ENCODE measurements at places on chromosomes 2 and 18. TPM values are rescaled to one million over a fixed set of nuclear protein-coding genes. Genes with fewer than 3 reads are reported as not detected.
A peak's percentile ranks its signal among the peaks of the same experiment; 100 is the strongest.

GRCh38 chr2:46411245-46411641 lies 68.1 kb upstream of the TMEM247 start:
- no peak for DNase-seq
- no peaks in the 10 kb centered on the region for H3K36me3 ChIP-seq
- H3K4me3 ChIP-seq = no peak overlapping the region
- H3K27me3 ChIP-seq = no peaks in the 10 kb centered on the region

DNA sequence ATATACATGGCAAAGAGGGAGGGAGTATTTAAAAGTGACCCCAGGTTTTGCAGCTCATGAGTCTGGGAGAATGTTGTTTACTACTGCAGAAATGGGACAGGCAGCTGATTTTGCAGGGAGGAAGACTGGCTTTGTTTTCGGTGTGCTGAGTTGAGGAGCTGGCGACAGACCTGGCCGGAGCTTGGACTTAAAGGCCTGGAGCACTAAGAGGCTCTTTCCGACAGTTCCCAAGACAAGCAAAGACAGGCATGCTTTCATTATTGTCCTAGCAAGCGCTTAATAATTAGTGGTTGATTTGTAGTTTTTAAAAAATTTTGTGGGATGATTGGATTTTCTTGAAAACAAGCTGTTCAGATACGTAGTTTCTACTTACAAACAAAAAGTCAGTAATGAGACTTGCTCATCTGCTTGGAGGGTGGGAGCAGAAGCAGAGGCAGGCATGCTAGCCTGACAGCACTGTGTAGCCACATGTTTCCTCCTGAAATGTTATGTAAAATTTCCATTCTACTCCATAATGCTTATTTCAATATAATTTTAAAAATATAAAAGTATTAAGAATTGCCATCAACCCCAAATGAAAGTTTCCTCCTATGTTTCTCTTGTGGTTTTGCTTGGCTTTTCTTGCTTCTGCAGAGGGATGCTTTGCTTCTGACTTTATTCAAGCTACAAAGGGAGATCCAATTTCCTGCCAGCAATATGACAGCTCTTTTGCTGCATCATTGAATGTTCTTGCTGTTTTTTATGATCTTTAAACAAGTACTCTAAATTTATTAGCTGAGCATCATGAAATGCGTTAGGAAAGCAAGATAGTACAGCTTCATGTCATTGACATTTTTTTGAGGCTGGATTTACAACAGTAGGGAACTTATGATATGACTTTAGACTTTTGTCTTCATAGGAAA lies 75.8 kb downstream of the PHLPP1 start:
- H3K4me1 ChIP-seq = peaks cover 3% of the 10 kb centered on the region
- no peak overlapping the region for H3K4me3 ChIP-seq
- no peaks in the 10 kb centered on the region for H3K27me3 ChIP-seq

GRCh38 chr2:113212245-113213060 lies 38.7 kb downstream of the PSD4 start:
- peak; percentile 14 for DNase-seq
- H3K36me3 ChIP-seq = no peaks in the 10 kb centered on the region
- H3K4me1 ChIP-seq = peaks cover 5% of the 10 kb centered on the region
- no peak overlapping the region for H3K4me3 ChIP-seq
- H3K27me3 ChIP-seq = no peaks in the 10 kb centered on the region
- peak overlapping the region; percentile 60 for H3K27ac ChIP-seq

DNA sequence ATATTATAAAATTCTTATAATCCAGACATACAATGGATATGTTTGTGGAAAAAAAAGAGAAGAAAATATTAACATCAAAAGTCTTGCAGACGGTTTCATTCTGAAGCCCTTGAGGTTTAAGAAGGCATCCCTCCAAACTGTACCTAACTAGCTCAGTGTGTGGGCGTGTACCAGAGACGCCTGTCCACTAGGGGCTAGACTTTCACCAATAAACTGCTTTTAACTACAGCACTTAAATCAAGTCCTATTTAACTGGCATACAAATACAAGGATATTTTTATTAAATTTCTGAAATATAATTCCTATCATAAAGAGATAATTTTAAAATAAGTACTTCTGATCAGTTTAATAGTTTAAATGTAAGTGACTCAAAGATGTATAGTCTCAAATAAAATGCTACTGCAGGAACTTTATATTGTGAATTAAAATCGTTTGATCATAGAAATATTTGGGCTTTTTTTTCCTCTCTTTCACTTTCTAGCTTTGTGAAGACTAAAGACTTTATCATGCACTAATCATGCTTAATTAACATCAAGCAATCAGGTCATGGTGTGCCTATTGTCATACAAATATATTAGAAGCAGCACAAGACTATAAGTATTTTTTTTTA lies 437.7 kb downstream of the SATB2 start:
- H3K4me3 ChIP-seq = no peak overlapping the region
- no peak overlapping the region for H3K27ac ChIP-seq
- no peaks in the 10 kb centered on the region for H3K4me1 ChIP-seq
- no peaks in the 10 kb centered on the region for H3K36me3 ChIP-seq
- H3K27me3 ChIP-seq = no peaks in the 10 kb centered on the region

GRCh38 chr2:54660752-54661151 lies 62.7 kb upstream of the EML6 start:
- H3K27me3 ChIP-seq = no peaks in the 10 kb centered on the region
- peaks cover 5% of the 10 kb centered on the region for H3K36me3 ChIP-seq
- H3K27ac ChIP-seq = peak overlapping the region; percentile 2
- no peak for DNase-seq

DNA sequence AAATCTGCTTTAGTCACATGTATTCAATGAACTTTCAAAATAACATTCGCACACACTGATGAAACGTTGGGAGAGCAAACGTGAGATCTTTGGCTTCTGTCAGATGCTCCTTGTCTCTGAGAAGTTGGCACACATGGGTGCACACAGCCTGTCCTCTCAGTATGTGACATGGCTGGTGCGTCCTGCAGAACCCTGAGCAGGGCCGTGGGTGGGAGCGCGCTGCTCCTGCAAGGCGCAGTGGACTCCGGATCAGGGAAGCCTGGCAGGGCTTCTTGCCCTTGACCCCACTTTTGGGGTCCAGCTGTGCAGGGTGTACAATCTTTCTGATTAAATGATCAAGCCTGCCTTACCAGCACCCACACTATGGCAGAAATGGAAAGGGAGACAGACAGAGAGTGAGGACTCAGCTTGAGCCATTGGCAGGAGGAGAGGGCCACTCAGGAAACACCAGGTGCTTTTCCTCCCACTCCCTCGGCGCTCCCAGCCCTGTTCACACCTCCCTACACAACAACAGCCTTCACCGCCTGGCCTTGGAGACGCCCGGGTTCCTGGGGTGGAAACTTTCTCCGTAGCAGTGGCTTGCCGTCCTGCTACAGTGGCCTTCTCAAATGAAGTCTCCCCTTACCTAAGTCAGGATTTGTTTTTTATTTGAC lies 108.4 kb upstream of the SNTG2 start:
- no peak overlapping the region for H3K27ac ChIP-seq
- H3K36me3 ChIP-seq = no peaks in the 10 kb centered on the region
- no peak overlapping the region for H3K4me3 ChIP-seq
- H3K4me1 ChIP-seq = no peaks in the 10 kb centered on the region

- H3K36me3 ChIP-seq = no peaks in the 10 kb centered on the region
- H3K4me1 ChIP-seq = no peaks in the 10 kb centered on the region
- no peaks in the 10 kb centered on the region for H3K27me3 ChIP-seq
- H3K4me3 ChIP-seq = no peak overlapping the region
- no peak overlapping the region for H3K27ac ChIP-seq
Measured at GRCh38 chr2:36329746-36330472, 25.7 kb upstream of the CRIM1 start.

GRCh38 chr2:100113990-100114433 lies 28.4 kb downstream of the AFF3 start:
- no peaks in the 10 kb centered on the region for H3K27me3 ChIP-seq
- no peaks in the 10 kb centered on the region for H3K4me1 ChIP-seq
- DNase-seq = no peak
- H3K27ac ChIP-seq = no peak overlapping the region
- no peak overlapping the region for H3K4me3 ChIP-seq

DNA sequence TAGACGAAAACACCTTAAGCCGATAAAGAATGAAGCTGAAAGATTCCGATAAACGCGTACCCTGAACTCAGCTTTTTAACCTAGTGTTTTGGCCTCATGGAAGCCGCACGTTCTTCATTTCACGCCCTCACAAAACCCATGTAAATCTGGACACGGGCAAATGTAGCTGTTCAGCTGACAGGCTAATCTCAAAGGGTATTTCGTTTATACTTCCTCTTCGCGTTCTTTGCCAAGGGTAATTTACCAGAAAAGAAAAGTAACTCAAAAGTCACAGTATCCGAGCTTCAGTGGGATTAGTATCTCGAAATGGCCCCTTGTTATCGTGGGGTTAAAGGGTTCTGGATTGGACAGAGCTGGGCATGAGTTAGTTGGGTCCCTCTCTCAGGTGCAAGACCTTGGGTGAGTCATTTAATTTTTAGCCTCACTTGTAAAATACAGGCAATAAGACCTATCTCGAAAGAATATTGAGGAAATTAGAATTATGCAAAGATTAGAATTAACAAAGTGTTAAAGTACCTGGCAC lies 22.0 kb upstream of the STPG4 start:
- H3K27me3 ChIP-seq = no peaks in the 10 kb centered on the region
- H3K36me3 ChIP-seq = no peaks in the 10 kb centered on the region
- H3K27ac ChIP-seq = peak overlapping the region; percentile 99
- H3K4me3 ChIP-seq = peak overlapping the region; percentile 95
- no peak for DNase-seq

DNA sequence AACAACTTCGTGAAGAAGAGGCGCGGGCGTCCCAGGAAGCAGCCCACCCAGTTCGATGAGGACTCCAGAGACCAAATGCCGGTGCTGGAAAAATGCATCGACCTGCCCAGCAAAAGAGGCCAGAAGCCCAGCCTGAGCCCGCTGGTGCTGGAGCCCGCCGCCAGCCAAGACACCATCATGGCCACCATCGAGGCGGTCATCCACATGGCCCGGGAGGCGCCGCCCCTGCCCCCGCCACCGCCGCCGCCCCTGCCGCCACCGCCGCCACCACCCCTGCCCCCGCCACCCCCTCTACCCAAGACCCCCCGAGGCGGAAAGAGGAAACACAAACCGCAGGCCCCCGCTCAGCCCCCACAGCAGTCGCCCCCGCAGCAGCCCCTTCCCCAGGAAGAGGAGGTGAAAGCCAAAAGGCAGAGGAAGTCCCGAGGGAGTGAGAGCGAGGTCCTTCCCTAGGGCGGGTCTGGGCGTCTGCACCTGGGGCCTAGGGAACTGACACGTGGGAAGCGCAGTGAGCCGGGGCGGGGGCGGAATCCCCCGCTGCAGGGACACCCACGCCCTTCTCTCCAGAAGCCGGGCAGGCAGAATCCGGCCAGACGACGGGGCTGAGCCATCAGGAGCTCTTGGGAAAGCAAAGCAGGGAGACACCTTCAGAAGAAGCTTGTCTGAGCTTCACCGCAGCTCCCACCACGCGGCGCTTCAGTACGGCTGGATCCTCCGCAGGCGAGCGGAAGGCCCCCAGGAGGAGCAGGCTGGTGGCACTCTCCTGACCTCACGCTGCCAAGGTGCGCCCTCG lies 382.8 kb downstream of the SETBP1 start:
- peaks cover 9% of the 10 kb centered on the region for H3K4me1 ChIP-seq
- no peak overlapping the region for H3K27ac ChIP-seq
- no peak for DNase-seq
- no peaks in the 10 kb centered on the region for H3K27me3 ChIP-seq
- H3K36me3 ChIP-seq = no peaks in the 10 kb centered on the region
- H3K4me3 ChIP-seq = no peak overlapping the region

DNA sequence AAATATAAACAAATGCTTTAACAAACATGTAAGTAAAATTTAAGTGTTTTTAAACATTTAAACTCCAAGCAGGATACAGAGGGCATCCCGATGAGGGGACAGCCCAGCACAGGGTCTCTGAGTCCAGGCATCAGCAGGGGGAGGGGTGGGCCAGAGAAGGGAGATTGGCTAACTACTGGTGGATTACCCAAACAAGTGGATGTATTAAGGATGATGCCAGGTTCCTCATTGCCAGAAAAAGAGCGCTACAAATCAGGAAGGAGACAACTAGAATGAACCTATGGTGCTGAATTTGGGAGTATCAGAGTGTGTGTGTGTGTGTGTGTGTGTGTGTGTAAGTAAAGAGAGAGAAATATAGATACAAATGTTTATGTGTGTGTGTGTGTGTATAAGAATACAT lies 162.0 kb upstream of the RMP24 start:
- no peak overlapping the region for H3K4me3 ChIP-seq
- no peaks in the 10 kb centered on the region for H3K36me3 ChIP-seq
- no peaks in the 10 kb centered on the region for H3K4me1 ChIP-seq
- DNase-seq = no peak
- H3K27me3 ChIP-seq = no peaks in the 10 kb centered on the region
- no peak overlapping the region for H3K27ac ChIP-seq

DNA sequence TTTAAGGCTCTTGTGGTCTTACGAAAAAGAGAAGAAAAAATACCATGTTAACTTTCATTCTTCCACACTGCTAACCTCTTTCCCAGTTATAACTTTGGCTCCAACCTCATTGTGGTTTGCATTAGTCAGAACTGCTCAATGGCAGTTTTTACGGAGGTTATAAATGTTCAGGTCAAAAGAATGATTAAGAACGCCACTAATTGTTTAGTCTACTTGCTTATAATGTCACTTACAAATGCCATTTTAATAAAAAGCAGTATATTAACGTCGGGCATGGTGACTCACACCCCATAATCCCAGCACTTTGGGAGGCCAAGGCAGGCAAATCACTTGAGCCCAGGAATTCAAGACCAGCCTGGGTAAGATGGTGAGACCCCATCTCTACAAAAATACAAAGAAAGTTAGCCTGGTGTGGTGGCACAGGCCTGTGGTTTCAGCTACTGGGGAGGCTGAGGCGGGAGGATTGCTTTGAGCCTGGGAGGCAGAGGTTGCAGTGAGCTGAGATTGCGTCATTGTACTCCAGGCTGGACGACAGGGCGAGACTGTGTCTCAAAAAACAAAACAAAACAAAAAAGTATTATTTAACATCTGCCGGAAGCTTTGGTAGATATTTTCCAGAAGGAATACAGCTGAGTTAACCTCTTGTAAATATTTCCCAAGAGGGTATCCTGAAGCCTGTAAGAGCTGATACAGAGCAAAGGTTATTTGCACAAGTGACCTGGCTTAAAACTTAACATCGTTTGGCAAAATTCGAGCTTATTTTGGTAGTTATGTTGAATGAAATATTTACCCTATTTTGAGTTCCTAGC lies 5.1 kb downstream of the AGPS start:
- no peaks in the 10 kb centered on the region for H3K36me3 ChIP-seq
- peak overlapping the region; percentile 45 for H3K27ac ChIP-seq

Gene PROC
- 0.29 TPM for total RNA-seq

GRCh38 chr2:161415034-161415986 lies 787 bp upstream of the TBR1 start:
- peak overlapping the region; percentile 59 for H3K4me3 ChIP-seq
- H3K4me1 ChIP-seq = peaks cover 24% of the 10 kb centered on the region
- DNase-seq = no peak
- H3K36me3 ChIP-seq = peaks cover 2% of the 10 kb centered on the region
- H3K27me3 ChIP-seq = peaks cover 59% of the 10 kb centered on the region
- H3K27ac ChIP-seq = no peak overlapping the region

DNA sequence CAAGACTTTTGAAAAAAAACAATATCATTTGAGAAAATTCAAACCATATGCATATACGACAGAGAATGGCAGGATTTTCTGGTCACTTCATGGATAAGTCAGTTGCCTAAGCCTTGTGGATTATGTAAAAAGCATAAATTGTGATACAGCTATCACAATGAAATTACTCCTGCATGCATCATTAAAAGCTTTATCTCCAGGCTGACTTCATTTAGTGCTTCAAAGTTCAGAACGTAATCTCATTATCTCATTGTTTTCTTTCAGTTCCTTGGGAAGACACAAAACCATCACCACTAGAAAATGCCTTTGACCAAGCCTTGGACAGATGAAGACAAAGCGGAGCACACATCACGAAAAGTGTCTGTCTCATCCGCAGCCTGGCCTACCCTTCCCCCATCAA lies 57.0 kb downstream of the L3MBTL4 start:
- H3K27ac ChIP-seq = no peak overlapping the region
- H3K4me1 ChIP-seq = no peaks in the 10 kb centered on the region
- H3K27me3 ChIP-seq = no peaks in the 10 kb centered on the region
- no peak for DNase-seq
- H3K36me3 ChIP-seq = no peaks in the 10 kb centered on the region

Data from gastrocnemius medialis (tissue), 4 donors.